Ascending aorta (tissue), 2 donors: ENCODE measurements at places on chromosomes 1 and 21. TPM values are rescaled to one million over a fixed set of nuclear protein-coding genes. Genes with fewer than 3 reads are reported as not detected.

The AIRE gene
- 0.75 TPM for total RNA-seq

The AMY1B gene
- total RNA-seq = not detected

The USH2A gene
- total RNA-seq = not detected

DNA sequence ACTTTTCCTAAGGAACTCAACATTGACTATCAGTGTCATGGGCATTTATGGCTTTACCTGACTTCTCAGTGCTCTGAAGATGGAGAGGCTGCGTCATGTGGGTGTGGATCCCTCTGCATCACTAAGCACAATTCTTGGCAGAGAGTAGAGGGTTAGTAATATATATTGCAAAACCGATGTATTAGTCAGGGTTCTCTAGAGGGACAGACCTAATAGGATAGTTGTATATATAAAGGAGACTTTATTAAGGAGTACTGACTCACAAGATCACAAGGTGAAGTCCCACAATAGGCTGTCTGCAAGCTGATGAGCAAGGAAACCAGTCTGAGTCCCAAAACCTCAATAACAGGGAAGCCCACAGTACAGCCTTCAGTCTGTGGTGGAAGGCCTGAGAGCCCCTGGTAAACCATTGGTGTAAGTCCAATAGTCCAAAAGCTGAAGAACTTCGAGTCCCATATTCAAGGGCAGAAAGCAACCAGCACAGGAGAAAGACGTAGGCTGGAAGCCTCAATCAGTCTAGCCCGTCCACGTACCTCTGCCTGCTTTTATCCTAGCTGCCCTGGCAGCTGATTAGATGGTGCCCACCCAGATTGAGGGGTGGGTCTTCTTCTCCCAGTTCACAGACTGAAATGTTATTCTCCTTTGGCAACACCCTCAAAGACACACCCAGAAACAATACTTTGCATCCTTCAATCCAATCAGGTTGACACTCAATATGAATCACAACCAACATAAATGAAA, 159.7 kb upstream of the NRIP1 start:
- no peaks in the 10 kb centered on the region for H3K4me1 ChIP-seq
- no peaks in the 10 kb centered on the region for H3K27me3 ChIP-seq
- H3K4me3 ChIP-seq = no peak overlapping the region
- no peak for DNase-seq
- no peak overlapping the region for H3K27ac ChIP-seq

DNA sequence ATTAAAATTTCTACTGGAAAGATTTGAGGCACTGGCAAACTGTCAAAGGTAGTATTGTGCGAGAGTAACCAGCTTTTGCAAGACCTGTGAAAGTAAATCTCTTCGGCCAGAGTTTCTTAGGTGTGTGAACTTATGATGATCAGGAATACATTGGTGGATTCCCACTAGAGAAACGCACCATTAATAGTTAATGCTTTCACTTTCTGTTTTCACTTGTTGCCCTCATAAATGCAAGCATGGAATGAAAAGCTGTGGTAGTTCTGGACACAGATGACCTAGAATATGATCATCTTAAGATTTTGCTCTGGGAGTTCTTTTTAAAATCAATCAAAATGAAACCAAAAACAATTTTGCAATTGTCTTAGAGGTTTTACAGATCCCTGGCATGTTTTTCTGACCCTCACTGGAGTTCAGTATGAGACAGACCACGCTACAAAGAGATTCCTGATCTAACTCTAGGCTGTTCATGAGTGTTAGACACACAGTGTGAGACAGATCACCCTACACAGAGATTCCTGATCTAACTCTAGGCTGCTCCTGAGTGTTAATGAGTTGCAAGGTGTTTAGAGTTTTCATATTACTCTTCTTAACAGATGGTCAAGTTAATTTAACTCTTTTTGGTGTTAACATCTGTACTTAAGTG, 98.8 kb downstream of the SDCCAG8 start:
- H3K36me3 ChIP-seq = peaks cover 4% of the 10 kb centered on the region
- DNase-seq = no peak
- peak overlapping the region; percentile 37 for H3K4me3 ChIP-seq
- H3K27ac ChIP-seq = no peak overlapping the region
- H3K27me3 ChIP-seq = no peaks in the 10 kb centered on the region

GRCh38 chr21:36547464-36547863, 67.5 kb upstream of the CLDN14 start:
- no peak overlapping the region for H3K27ac ChIP-seq
- no peaks in the 10 kb centered on the region for H3K27me3 ChIP-seq
- no peak for DNase-seq

DNA sequence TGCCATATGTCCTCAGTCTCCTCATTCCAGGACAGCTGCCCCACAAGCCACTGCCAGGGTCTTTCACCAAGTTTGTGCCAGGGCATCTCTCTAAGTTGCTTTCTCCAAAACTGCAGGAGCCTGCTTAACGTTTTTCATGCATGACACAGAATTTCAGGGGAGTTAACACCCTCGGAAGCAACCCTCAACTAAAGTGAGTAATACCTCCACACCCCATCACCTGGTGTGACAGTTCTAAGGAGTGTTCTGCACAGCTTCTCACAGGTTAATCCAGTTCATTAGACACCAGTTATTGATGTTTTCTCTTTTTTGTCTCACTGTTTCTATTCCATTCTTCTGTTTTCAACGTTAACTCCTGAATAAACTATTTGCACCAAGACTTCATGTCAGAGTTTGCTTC, 115.0 kb downstream of the BACH1 start:
- H3K4me3 ChIP-seq = no peak overlapping the region
- no peaks in the 10 kb centered on the region for H3K27me3 ChIP-seq
- H3K4me1 ChIP-seq = no peaks in the 10 kb centered on the region
- H3K27ac ChIP-seq = no peak overlapping the region

DNA sequence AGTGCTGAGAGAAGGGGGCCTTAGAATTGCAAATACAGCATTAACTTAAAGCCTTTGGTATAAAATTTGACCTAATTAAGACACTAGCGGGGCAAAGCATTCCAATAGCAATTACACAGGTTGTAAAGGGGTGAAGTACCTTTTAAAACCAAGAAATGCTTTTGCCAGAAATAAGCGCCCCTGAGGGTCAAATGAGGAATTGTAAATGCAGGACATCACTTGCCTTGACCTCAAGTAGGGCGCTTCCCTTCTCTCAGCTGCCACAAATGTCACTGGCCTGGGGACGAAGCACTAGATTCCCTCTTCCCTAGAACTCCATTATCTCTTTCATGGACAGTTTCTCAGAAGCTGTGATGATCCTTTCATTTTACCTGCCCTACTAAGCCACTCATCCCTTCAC, 48.3 kb downstream of the SEC16B start:
- no peaks in the 10 kb centered on the region for H3K36me3 ChIP-seq
- no peaks in the 10 kb centered on the region for H3K4me1 ChIP-seq
- no peak overlapping the region for H3K4me3 ChIP-seq
- DNase-seq = no peak

DNA sequence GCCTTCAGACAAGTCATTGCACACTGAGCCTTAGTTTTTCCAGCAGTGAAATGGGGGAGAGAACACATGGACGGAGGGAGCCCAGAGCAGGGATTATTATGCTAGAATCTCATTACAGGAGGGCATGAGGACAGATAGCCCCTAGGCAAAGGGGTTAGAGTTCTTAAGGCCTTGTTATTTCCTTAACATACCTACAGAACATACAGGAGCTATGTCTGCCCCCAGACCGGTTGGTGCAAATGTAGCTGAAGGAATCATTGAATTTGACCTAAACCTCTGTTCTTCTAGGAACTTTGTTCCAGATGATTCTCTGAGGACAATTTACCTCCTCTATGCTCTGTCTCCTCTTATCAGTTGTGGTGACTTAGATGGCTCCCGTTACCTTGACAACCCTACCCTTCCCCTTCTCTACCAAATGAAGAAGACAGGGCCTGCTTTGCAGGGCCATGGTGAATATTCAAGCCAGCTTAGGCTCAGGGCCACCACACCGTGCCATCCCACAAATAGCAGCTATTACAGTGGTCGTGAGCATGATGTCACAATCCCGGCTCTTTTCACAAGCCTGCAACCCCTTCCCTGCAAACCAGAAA, 156.9 kb downstream of the IGSF21 start:
- H3K4me1 ChIP-seq = no peaks in the 10 kb centered on the region
- no peak for DNase-seq
- H3K4me3 ChIP-seq = no peak overlapping the region
- H3K27me3 ChIP-seq = no peaks in the 10 kb centered on the region
- H3K36me3 ChIP-seq = no peaks in the 10 kb centered on the region

DNA sequence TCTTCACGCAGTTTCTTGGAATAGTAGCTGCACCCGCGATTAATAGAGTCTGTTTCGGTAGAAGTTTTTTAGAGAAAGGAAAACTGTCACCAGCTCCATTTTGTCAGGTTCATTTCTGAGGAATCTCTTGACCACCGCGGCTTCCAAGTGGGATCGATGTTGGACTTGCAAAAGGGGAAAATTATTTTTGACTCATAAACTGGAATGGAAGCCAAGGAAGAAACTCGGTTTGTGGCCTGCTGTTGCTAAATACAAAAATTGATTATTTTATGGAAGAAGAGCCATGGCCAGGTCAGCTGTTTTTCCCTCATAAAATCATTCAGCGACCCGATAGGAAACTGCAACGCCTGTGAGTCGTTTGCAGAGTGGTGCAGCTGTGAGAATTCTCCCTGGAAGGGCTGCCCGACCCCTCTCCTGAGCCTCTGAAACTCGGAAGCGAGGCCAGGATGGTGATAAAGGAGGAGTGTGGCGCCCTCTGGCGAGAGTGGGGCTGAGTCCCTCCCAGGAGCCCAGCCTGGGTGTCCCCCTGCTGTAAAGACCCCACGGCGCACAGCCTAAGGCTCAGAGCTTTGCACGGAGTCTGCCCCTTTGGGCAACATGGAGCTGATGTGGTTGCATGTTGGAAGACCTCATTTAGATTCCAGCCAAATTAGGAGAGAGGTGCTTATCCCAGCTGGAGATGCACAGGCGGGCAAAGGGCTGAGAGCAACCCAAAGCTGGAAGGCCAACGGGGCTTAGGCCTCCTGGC, 83.6 kb upstream of the SLC25A33 start:
- no peaks in the 10 kb centered on the region for H3K27me3 ChIP-seq
- no peaks in the 10 kb centered on the region for H3K36me3 ChIP-seq
- no peak overlapping the region for H3K4me3 ChIP-seq
- DNase-seq = no peak
- H3K4me1 ChIP-seq = peaks cover 10% of the 10 kb centered on the region
- no peak overlapping the region for H3K27ac ChIP-seq
